ENCODE measurements at places on chromosomes 7 and 10.

DNA sequence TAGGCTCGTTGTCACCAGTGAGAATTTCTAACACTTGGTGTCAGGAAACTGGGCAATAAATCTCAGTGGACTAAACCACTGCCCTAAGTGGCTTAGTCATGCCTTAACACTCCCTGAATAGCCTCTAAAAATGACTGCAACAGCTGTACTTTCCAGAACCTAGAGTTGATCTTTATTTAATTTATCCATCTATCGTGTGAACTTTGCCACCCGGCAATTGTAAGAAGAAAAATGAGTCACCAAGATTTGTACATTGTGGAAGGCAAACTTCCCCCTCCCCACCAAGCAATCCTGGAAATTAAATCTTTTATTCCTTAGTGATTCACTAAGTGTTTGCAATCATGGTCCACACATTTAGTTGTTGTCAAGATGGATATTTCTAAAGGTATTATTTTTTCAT is 47.1 kb downstream of the NXPH1 start:
- DNase-seq: no peak

DNA sequence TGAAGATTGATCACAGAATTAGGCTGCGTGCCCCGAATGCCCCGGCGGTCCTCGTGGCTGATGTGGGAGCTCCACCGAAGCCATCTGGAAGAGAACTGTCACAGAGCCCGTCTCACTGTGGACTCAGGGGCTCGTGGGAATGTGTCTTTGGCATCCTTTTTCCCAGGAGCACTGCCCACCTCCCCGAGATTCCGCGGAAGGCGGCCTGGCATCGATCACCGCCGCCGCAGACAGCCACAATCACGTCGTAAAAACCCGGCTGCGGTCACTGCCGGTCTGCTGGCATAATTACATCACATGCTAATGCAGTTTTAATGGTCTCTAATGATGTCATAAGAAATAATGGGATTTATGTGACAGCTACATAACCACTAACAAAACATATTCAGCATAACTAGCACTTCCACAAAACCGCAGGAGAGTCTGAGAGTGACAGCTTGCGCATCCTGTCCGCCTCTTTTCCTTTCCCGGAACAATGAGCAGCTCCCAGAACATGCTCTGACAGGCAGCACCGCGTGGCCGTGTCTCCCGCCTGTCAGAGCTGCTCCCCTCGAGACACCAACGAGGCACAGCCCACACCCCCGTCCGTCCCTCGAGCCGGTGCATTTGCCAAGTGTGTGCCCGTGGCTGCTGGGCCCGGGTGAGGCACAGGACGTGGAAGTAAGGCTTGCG is 490.0 kb downstream of the PTPRN2 start:
- no peak for DNase-seq

DNA sequence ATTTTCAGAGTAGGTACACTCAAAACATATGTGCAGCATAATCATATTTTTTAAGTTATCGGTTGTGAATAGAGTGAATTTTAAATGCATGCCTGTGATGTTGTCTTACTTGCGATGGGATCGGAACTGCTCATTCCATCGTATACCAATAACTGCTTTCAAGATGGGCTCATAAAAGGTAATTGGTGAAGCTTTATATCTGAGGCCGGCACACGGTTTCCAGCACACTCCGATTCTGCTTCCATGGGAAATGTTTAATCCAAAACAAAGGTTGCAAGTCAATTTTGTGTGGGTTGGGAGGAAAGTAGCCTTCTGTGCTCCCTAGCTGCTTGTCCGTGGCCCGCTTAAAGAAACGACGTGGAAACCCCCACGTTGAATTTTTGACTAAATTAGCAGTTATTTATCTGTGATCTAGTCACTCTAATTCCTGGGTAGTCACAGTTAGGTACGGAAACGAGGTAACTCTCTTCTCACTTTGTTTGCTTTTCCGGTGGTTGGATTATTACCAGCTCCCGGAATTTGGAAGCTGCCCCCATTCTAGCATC is 10.1 kb upstream of the CELF2 start:
- DNase-seq: no peak

DNA sequence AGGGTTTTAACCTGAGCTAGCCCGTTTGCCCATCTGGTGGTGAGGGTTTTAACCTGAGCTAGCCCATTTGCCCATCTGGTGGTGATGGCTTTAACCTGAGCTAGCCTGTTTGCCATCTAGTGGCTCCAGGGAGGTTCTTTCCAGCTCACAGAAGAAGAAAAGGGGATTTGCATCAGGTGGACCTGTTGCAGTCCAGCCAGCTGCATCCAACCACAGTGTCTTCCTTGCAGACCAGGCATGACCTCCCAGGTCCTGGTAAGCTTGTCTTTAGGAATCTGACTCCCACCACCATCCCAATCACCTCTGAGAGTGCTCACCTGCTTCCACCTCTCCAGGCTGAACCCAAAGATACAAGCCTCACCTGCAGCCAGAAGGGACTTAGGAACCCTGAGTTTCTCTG is 62.4 kb upstream of the EMX2 start:
- no peak for DNase-seq

DNA sequence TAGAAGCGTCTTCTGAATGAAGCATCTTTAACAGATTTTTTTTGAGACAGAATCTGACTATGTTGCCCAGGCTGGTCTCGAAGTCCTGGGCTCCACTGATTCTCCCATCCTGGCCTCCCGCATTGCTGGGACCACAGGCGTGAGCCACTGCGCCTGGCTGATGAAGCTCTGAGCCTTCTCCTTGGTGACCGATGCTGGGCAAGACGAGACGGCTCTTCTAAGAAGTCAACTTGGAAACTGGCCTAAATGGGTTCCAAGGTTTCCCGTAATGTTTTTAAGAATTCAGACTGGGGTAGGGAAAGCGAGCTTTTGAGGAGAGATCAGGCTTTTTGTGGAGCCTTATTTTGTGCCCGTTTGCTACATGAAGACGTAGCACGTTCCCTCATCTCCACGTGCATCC is 224.5 kb downstream of the ZMYND11 start:
- DNase-seq: no peak

DNA sequence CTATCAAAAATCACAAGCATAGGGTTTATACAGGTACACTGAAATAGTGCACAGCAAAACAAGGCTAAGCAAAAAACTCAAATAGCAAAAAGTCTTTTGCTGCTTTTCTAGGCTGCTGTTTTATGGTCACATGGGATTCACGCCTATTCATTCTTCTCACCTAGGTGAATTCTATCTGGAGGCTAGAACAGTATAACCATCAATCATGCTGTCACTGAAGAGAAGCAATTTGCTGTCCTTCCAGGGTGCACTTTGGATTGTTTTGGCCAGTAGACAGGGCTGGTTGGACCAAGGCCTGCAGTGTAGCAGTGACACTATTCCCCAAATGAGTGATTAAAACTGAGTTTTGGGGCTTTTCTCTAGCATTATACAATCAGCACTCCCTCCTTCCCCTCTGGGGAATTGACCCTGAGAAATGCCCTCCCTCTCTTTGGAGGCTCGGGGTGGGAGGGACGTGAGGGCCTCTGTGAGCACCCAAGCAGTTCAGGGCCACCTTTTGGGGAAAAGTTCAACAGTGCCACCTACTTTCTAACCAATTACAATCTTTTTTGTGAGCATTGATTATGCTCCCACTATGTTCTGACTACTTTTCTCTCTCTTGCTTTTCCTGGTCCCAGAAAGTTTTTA is 16.2 kb upstream of the SND1 start:
- DNase-seq: no peak

- DNase-seq: no peak
Observed at GRCh38 chr10:125057158-125058001, 103.0 kb downstream of the CTBP2 start.

GRCh38 chr7:405489-406211 is 114.0 kb downstream of the PDGFA start:
- DNase-seq: no peak

- no peak for DNase-seq
Observed at GRCh38 chr10:23193435-23194074, 1.4 kb downstream of the PTF1A start.

DNA sequence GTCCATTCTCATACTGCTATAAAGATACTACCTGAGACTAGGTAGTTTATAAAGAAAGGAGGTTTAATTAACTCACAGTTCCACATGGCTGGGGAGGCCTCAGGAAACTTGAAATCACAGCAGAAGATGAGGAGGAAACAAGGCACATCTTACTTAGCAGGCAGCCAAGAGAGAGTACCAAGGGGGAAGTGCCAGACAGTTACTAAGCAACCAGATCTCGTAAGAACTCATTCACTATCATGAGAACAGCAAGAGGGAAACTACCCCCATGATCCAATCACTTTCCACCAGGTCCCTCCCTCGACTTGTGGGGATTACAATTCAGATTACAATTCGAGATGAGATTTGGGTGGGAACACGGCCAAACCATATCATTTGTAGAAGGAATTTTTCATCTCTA is 36.3 kb downstream of the NHLRC2 start:
- DNase-seq: no peak

DNA sequence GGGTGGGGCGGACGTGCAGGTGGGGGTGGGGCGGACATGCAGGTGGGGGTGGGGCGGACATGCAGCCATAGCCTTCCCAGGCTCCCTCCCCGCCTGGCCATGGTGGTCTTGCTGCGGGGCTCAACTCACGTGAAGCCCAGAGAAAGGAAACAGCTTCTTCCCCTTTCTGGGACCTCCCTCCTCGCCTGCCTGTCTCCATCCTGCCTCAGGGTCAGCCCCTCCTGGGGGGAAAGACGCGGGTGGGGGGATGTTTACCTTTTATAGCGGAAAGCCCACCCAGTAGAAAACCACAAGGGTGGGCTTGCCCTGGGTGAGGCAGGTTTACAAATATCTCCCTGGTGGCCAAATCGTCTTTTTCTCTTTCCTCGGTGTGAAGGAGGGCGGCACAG is 520.0 kb downstream of the GLRX3 start:
- no peak for DNase-seq

DNA sequence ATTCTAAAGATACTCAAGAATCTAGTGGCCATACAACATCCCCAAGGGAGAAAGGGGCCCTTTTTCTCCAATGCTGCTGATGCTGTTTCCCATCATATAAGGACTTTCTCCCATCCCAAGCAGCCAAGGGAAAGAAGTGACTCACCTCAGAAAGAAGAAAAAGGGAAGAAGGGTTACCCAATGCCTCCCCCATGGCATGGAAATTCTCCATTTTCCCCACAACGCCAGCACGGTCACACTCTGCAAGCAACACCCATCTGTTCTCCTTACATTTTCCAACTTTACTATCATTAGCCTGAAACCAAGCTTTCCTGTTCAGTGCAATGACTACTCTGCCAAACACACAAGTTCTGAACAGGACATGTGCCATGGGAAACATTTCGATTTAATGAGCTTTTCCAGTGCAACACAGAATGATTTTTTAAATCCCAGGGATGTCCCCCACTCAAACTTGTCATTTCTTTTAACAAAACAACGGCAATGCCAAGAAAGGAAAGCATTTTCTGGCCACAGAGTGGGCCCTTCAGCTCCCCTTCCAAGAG is 67.9 kb downstream of the PTPRN2 start:
- no peak for DNase-seq

DNA sequence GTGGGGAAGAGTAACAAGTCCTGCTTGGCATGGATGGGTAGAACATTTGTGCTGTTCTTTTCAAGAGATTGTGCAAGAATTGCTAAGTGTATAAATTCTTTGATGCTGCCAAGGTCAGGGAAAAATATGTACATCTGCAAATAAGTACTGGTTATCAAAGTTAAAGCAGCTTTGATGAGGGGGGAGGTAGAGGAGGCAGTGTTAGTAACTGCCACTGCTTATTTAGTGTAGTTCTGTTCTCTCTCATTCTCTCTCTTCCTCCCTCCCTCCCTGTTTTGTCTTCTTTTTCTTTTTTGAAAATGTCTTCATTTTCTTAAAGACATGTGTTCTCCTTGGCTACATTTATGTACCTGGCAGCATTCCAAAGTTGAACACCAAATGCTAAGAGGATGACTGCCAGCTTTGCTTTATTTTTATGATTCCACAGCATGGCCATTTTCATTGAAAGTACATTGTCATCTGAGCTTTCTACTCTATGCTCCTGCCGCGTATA is 18.6 kb downstream of the CACNB2 start:
- DNase-seq: no peak

DNA sequence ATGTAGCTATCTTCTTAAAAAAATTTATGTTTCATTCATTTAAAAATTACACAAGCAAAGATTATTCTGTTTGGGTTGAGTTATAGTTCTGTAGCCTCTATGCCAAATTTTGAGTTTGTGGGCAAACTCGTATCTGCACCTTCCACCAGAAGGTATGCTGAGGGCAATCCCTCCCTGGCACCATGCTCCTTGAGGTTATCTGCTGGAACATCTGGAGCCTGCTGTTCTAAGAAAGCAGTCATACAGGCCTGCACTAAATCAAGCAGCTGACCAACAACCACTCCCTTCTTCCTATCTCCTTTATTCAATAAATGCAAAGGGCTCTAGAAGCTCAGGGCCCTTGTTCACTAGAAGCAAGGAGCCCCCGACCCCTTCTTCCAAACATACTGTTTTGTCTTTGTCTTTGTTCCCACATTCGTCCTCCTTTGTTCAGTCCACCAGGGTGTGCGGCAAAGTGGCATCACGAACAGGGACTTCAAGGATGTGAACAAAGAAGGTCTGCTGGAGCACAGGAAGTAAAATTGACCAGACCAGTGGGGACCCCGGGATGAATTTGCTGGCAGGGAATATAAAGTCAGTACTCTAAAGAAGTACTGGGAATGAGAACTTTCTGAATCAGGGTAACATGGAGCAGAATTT is 36.4 kb downstream of the OR13A1 start:
- DNase-seq: no peak

DNA sequence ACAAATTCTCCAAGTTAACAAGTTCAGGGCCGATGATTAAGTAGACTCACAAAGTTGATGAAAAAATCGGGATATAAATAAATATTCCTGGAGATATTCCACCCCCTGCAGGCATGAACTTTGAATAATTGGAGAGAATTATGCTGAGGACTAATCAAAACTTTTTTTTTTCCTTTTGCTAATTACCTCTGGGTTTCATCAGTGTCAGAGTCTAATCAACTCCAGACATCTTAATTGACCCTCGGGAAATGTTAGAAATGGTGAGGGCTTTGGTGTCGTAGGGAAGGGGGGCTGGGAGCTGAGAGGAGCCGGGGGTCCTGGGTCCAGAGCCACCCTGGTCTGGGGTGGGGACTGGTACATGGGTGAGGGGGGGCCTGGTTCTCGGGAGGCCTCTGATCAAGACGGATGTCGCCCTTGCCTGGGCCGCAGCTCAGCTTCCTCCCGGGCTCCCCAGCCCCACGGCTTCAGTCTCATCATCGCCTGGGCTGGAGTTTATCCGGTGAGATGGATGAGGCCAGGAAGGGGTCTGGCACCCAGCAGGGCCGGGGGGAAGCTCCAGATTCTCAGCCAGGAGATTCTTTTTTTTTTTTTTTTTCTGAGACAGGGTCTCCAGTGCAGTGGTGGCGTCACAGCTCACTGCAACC is 30.4 kb upstream of the ELFN1 start:
- no peak for DNase-seq

Data from stimulated activated CD4-positive, alpha-beta T cell treated with anti-CD3 and anti-CD28 coated beads, TNF-alpha, amount 100 ng/mL, for 24 hours (primary cell).